ENCODE measurements at places on chromosomes 4 and X. TPM values are rescaled to one million over a fixed set of nuclear protein-coding genes. Genes with fewer than 3 reads are reported as not detected.

The ACE2 gene
- not detected for total RNA-seq

The PAGE2B gene
- not detected for total RNA-seq

The SPANXN4 gene
- total RNA-seq, result not detected

The LNX1 gene
- total RNA-seq, result 0.03 TPM

The SNCA gene
- not detected for total RNA-seq

The ARHGAP6 gene
- not detected for total RNA-seq

The DSPP gene
- not detected for total RNA-seq

The EDNRA gene
- 0.58 TPM for total RNA-seq

The PFKFB1 gene
- total RNA-seq, result not detected

The CENPI gene
- total RNA-seq, result 12.8 TPM
